ENCODE measurements at places on chromosomes 6 and 20. TPM values are rescaled to one million over a fixed set of nuclear protein-coding genes. Genes with fewer than 3 reads are reported as not detected.

The PPP1R3G gene
- total RNA-seq, result 1.2 TPM

The NRSN1 gene
- total RNA-seq, result not detected

The APCDD1L gene
- 0.09 TPM for total RNA-seq

The SYCP2L gene
- not detected for total RNA-seq

All from endothelial cell of coronary artery (primary cell).